ENCODE measurements at places on chromosomes 1 and 21.

GRCh38 chr1:151984313-151984956, 9.2 kb downstream of the S100A10 start:
- DNase-seq = no peak

DNA sequence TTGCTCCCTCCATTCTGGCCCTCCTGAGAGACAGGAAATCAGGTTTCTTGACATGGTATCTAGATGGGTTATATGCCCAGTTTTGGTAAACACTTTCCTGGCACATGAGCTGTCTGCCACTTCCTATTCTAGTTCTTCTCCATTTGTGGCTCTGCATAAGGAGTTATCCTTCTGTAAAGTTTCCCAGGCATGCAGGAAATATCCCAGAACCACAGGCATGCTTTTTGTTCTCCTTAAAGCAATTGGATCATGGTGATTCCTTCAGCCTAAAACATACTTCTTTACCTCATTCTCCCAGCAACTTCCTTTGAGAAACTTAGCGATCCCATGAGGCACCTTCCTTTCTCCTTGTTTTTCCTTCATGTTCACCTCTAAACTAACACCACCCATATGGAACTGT, 199.8 kb downstream of the CRB1 start:
- no peak for DNase-seq

GRCh38 chr21:41752231-41752681, 14.6 kb downstream of the RIPK4 start:
- no peak for DNase-seq

GRCh38 chr1:53299233-53299632, 28.6 kb downstream of the LRP8 start:
- no peak for DNase-seq

- no peak for DNase-seq
These were observed 38.8 kb downstream of the RCAN1 start for GRCh38 chr21:34576041-34576511.

- no peak for DNase-seq
These were observed 120.4 kb upstream of the PTGFR start for GRCh38 chr1:78370356-78370755.

DNA sequence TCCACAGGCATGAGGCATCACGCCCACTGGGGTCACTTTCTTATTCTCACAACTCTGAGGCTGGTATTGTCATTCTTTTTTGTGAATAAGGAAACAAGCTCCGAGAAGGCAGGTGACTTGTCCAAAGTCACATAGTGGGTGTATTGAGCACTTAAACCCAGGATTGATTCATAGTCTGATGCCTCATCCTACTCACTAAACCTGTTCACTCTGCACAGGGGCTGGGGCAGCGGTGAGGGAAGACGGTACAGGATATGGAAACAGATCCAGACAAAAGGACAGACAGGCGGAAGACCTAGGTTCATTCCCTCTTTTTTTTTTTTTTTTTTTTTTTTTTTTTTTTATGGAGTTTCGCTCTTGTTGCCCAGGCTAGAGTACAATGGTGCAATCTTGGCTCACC, 56.6 kb downstream of the NKAIN1 start:
- DNase-seq = no peak

DNA sequence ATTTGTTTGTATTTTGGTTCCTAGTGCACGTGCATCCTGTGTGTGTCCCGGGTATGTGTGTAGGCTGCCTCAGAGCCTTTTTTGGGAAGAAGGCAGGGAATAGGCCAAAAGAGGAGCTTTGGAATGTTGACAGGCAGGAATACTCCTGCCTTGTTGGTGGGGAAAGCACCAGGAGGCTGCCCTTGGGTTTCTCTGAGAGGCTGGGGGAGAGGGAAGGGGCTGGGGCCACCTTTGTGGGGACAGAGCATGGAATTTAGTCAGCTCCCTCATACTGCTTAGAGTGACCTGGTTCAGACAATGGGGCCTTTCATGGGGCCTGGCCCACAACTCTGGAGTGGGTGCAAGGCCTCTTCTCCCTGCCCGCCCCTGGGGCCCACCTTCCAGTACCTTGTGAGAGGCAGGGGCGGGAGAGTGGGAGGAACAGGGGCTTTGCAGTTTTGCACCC, 31.3 kb downstream of the ACOT11 start:
- DNase-seq = no peak

GRCh38 chr1:201999625-202000238, 10.7 kb upstream of the ELF3 start:
- no peak for DNase-seq

GRCh38 chr1:11294951-11295350, 22.0 kb downstream of the UBIAD1 start:
- no peak for DNase-seq

DNA sequence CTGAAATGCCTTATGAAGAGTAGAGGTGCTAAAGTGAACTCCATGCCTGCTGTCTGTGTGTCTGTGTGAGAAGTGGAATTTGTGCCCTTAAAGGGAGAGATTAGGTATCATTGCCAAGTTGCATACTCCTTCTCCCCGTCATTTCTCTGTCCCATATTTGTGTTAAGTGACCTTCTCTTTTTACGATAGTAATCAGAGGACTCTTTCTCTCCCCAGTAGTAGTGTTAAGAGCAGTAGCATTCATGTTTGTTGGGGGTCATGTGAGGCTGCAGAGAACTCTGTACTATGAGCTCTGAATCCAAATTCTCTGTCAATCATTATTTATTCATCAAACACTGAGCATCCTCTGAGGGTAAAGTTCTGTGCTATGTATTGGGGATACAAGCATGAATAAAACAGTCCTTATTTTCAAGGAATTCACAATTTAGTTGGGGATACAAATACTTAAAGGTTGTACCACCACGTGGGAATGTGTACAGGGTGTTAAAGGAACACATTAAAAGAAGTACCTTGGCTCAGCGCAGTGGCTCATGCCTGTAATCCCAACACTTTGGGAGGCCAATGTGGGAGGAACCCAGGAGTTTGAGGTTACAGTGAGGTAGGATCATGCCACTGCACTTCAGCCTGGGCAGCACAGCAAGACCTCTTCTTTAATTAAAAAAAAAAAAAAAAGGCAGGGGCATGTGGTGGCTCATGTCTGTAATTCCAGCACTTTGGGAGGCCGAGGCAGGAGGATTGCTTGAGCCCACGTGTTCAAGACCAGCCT, 24.8 kb upstream of the KCNQ4 start:
- DNase-seq = no peak

- no peak for DNase-seq
These were observed 224.9 kb downstream of the DAB1 start for GRCh38 chr1:57198912-57199311.

GRCh38 chr1:164051782-164052181, 507.2 kb upstream of the PBX1 start:
- DNase-seq = no peak

- DNase-seq = no peak
These were observed 144.7 kb downstream of the MRPL39 start for GRCh38 chr21:25462517-25462971.

- no peak for DNase-seq
These were observed 492.2 kb upstream of the PKN2 start for GRCh38 chr1:88191917-88192316.

GRCh38 chr1:225899044-225899925, 10.3 kb upstream of the LEFTY1 start:
- no peak for DNase-seq

DNA sequence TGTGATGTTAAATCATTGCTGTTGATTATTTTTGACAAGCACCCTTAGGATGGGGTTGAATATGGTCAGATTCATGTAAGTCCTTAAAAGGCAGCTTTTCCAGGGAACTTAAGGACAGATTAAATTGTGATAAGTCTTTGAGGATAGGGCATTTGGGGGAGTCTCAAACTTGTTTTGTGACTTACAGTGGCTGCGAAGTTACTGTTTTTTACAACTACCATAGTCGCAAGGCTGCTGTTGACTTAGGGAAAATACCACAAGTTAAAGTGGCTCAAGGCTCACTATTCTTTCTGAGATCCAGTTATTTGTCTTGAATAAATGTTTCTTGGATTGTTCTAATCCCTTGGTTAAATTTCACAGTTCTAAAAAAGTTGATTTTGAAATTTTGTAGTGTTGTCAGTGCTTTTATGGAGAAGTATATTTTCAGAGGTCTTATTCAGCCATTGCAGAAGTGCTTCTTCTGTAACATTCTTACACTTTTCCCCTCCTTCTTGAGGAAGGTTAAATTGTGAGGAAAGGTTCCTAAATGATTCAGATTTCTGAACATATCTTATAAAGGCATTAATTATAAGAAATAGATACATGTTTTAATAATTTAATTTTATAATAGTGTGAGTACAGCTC, 47.0 kb upstream of the MPC2 start:
- no peak for DNase-seq

DNA sequence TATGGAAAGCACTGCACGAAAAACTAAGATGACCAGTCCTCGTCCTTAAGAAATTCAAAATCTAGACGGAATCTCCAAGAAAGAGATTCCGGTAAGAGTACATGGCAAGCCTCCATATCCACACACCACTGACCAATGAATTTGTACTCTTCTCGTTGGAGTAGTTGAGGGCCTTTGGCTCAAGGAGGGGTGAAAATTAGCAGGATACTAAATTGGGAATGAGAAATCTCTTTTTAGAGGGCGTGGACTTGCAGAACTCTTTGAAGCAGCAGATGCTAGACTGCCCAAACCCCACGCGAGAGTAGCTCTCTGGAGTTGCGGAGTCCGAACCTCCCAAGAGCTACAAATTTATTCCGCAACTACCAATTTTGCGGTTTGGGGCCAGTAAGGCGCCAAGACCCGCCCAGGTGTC, 872 bp upstream of the PPP2R5A start:
- no peak for DNase-seq

DNA sequence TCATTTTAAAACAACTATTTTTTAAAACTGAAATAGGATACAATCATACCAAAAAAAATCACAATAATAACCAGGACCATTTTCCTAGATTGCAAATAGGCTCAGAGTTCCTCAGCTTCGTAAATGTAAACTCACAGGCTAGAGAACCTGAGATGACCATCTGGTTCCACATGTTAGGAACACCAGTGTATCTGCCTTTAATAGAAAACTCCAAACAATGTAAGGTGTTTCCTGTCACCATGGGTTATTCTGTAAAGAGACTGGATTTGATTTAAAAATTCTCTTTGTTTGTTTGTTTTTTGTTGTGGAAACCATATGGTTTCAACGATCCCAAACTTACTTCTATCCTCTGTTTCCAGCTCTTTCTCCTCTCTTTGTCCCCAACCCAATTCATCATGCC, 197.5 kb downstream of the ZZZ3 start:
- no peak for DNase-seq

- DNase-seq = no peak
These were observed 120.3 kb upstream of the VAMP3 start for GRCh38 chr1:7650801-7651200.

GRCh38 chr1:234612352-234613127, 2.6 kb upstream of the IRF2BP2 start:
- DNase-seq = peak; percentile 98

GRCh38 chr21:36059823-36060158, 535 bp downstream of the SETD4 start:
- no peak for DNase-seq

DNA sequence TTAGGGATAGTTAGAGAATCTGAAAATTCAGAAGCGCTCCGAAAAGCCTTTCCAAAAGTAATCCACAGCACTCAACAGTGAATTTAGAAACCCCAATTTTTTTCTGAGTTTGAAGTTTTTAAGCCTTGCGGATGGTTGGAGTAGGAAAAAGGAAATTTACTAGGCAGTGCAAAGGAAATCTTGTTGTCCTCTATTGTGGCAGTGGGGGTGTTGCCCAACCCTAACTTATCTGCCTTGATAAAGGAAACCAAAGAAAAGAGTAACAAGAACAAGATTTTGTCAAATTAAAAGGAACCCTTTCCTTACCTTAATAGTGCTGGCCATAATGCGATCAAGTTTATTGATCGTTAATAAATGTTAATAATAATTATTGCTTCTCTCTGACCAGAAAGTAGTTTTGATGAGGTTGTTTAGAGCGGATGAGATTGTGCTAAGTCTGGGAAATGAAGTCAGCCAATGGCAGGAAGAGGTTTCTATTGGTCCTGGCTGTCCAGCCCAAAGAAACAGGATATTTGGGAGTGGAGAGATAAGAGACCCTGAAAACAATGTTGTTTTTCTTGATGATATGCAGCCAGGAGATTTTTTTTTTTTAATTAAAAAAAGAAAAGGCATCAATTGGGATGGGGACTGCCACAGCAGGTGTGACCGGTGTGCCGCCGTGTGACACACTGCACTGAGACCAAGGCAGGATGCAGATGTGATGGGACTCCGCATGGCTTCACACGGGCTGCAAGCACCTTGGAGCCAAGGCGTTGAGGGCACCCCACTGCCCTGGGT, at the start of gene ERG:
ERG (minus strand) TSS at position 421 of the 777 bp plus-strand sequence; CDS start at position 324, 97 bp downstream.
- no peak for DNase-seq

DNA sequence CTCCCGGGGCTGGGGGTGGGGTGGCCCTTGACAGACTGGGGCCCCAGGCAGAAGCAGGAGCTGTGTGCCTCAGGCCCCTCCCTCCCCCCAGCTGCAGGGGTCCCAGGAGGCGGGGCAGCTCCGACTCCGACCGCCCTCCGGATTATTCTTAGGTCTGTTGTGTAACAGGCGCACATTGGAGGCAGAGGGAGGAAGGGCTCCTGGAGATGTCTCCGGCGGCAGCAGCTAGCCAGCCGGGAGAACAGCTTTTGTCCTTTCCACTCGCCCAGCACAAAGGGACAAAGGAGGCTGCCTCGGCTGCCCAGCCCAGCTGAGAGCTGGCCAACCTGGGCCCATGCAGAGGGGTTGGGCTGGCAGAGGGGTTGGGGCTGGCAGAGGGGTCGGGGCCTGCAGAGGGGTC, 29.7 kb upstream of the PLCH2 start:
- no peak for DNase-seq

DNA sequence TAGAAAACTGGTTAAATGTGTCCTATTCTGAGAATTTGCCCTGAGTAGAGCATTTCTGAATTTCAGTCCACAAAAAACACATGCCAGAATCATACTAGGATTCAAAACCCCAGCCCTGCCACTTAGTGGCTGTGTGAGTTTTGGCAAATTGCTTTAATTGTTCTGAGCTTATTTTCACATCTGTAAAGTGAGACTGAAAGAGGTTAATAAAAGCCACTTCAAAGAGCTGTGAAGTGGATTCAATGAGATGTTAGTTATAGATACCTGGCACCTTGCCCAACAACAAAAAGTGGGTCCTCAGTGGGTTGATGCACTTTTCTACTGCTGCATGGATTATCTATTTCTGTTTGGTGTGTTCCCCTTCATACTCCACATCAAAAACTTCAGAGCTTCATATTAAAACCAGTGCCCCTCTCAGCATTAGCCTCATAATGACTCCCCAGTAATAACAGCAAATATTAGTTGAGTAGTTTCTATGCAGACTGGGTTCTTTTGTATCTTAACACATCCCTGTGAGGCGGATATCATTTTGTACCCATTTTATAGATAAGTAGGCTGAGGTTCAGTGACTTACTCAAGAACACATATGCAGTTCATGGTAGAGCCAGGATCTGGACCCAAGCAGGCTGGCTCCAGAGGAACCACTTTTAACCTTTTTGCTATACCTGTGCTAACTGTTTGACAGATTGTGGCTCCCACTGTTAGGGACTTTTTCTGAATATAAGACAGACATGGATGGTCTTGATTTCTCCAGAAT, 14.2 kb upstream of the ADORA3 start:
- DNase-seq = no peak

Data from AG09319 (cell line).